ENCODE measurements at places on chromosomes 16 and 17. TPM values are rescaled to one million over a fixed set of nuclear protein-coding genes. Genes with fewer than 3 reads are reported as not detected.

PIGS gene
- 46.6 TPM for total RNA-seq

CD7 gene
- total RNA-seq: not detected

TIMP2 gene
- 441 TPM for total RNA-seq

MFAP4 gene
- not detected for total RNA-seq

DDX28 gene
- 19.6 TPM for total RNA-seq

AOC2 gene
- 0.69 TPM for total RNA-seq

NAGS gene
- 1.8 TPM for total RNA-seq

NETO2 gene
- total RNA-seq: 64.0 TPM

TMEM94 gene
- total RNA-seq: 37.3 TPM

TTYH2 gene
- 72.9 TPM for total RNA-seq

HES7 gene
- not detected for total RNA-seq

SPHK1 gene
- total RNA-seq: 60.5 TPM

ENPP7 gene
- not detected for total RNA-seq

PABPN1L gene
- not detected for total RNA-seq

KRTAP9-2 gene
- total RNA-seq: not detected

KIF2B gene
- not detected for total RNA-seq

SCGB1C2 gene
- total RNA-seq: not detected
